Tibial artery (tissue), 4 donors: ENCODE measurements at places on chromosomes 7 and 10.

GRCh38 chr7:157041514-157042277 is 31.2 kb upstream of the MNX1 start:
- no peak for DNase-seq

GRCh38 chr7:52269669-52270068 is 765.8 kb upstream of the POM121L12 start:
- DNase-seq, result no peak

DNA sequence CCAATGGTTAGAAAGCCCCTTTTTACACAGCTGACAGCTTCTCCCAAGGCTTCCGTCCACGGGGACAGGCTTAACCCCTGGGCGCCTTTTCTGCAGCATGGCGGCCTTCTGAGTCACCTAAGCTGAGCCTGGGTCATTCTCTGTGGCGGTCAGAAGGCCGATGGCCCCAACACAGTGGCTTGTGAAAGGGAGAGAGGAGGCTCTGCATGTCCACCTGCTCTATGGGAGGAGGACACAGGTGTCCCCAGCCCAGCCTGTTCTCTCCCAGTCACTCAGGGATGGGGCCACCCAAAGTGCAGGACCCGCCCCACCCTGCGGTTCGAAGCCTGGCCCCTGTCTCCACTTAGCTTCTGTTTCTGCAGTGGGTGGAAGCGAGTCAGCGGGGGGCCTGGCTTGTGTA is 20.4 kb upstream of the TTYH3 start:
- DNase-seq, result no peak

DNA sequence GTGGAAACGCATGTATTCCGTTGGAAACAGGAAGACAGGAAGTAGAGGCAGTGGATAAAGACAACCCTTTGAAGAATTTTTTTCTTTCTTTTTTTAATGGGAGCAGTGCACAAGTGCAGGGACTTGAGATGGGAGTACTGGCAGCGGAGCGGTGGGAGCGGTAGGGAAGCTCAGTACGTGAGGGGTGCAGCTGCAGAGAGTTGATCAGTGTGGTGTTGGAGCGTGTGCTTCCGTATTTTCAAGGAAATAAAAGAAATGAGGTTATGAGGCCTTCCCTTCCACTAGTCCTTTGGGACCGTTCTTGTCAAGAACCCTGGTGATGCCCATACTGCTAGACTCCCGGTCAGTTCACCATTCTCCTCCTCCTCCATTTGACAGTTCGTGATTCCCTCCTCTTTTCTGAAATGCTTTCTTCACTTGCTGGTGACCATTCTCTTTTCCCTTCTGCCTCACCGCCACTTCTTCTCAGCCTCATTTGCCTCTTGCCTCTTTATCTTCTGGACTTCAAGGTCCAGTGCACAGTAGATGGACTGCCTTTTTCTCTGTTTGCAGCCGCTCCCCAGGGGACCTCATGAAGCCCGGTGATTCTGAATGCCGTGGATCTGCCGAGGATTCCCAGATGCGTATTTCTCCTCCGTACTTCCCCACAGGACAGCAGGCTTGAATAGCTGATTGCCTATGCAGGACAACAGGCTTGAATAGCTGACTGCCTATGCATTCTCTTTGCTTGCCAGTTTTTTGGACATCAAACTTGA is 39.1 kb upstream of the TMEM236 start:
- DNase-seq, result no peak

DNA sequence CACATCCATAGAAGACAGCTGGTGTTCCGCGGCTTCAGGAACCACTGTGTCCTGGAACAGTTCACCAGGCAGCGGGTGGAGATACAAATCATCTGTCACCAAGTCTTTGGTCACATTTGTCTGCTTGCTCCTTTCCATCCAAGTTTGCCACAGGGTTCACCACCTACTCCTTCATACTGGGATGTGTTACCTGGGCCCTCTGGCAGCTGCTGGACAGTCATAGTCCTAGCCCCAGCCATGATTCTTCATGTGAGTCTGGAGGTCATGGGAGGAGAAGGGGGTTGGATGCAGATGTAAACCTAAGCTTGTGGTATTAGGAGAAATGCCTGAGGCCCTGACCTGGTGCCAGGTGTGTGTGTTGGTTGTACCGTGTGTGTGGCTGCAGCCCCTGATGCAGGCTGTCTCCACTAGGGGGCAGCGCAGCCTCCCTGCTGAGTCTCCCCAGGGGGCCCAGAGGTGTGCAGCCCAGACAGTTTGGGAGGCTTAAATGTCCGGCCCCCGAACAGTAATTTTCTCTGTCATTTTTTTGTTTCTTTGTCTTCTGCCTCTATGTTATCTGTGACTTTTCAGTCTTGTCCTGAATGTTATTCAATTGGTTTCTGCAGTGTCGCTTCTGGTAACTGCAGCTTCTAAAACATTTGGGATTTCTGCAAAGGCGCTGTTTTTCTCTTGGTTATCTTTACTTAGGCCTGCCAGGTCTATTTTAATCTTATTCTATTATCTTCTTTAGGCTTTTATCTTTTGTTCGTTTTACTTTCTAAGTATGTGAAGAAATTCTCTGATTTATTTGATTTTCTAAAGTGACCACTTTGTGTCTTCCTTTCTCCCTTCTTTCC is 14.8 kb downstream of the NPS start:
- no peak for DNase-seq

GRCh38 chr7:55375237-55375636 is 10.1 kb downstream of the LANCL2 start:
- no peak for DNase-seq

GRCh38 chr7:34165927-34166550 is 260.7 kb downstream of the BMPER start:
- DNase-seq, result no peak

- DNase-seq, result no peak
Observed at GRCh38 chr7:76269895-76270294, 32.6 kb upstream of the HSPB1 start.

DNA sequence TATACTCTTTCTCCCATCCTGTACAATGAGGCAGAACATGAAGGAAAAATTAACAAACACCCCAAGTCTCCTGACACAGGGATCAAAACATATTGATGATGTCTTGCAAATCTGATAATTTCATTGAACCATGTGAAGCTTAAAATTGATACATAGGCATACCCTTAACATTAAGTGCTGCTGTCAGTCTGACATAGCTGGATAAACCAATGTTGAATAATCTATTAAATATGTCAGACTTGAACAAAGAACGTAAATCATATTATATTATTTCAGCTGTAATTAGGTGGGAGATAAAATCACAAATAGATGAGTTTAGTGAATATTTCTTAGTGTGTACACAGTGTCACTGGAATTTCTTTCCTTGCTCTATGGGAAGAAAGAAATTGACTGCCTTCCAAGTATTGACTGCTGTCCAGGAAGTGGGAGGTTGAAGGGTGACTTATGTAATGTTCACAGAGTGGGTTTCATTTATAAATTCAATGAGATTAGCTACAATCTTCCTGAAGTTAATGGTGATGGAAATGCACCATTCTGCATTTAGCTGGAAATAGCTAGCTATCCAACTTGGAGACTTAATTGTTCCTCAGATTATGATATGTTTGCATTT is 170.8 kb downstream of the AUTS2 start:
- no peak for DNase-seq

- DNase-seq, result no peak
Observed at GRCh38 chr10:101935431-101935830, 91.8 kb upstream of the KCNIP2 start.

DNA sequence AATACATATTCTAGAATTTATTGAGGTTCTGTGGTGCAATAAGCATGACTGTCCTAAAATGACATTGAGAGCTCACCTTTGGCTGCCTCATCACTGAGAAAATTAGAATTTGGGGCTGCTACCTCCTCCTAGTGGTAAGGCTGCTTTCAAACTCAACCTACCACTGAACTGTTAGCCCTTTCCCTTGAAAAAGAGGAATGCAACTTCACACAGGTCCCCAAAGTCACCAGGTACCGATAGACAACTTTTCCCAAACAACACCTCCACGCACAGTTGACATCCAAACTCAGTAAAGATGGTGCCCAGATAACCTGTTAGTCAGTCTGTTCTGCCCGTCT is 75.9 kb upstream of the SCIN start:
- no peak for DNase-seq

DNA sequence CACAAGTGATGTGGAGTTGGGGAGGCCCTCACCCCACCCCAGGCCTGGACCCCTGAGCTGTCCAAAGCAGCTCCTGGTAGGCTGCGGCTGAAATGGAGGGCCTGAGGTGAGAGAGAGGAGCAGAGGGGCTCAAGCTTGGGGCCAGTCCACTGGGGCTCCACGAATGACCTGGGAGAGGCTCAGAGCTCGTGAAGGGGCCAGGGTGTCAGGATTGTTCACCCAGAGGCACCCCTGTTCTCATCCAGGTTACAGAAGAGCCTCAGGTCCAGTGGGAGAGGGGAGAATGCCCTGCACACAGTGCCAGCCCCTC is 102.2 kb upstream of the RET start:
- peak; percentile 13 for DNase-seq

DNA sequence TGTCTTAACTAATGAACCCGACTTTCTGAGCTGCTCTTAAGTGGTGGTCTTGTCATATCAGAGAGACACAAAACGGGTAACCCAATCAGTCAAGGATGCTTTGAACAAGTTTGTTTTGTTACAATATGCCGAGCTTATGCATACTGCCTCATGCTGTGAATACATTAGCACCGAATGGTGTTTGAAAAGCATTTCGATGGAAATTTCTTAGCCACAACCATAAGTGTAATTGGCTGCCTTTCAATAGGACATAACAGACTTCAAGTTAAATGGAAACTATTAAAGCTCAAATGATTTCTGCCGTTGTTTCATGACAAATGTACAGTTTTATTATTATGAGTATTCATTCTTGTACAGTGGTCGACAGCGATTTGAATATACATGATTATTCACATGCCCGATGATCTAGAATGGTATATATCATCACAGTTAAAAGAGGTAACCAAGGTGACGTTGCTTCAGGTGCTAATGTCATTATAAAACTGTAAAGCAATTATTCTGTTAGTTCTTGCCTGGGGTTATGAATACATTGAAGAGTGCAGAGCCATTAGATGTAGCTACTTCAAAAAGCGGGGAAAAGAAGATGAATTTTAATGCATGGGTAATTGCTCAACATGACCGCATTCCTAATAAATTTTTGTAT is 118.8 kb downstream of the EBF3 start:
- DNase-seq, result no peak

GRCh38 chr7:68785036-68785435 is 813.2 kb upstream of the AUTS2 start:
- no peak for DNase-seq

DNA sequence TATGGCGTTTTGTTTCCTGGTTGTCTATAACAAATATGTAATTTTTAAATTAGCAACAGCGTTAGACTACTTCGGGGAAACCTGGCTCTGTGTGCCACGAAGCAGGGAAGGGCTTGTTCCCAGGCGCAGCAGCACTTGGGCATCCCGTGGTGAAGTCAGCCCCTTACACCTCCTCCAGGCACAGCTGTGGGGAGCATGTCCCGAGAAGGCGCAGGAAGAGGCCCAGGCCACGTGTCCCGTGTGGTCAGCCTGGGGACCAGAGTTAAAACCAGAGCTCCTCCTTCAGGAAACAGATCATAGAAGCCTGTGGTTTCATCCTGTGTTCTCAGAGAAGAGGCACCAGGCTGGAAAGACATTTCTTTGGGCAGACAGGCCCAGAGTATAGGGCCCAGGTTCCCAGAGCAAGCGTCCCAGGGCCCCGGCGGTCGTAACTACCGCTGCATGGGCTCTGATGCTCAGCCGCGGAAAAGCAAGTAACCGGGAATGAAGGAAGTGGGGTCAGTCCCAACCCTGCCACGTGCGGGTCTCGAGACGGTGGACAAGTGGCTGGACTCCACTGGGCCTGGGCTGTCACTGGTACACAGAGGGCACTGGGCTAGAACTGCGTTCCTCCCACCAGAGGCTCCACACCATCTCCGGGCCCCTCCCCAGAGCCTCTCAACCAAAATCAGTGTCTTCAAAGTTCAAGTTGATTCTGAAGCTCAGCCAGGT is 7.1 kb downstream of the NUDT1 start:
- DNase-seq, result peak; percentile 86

- DNase-seq, result peak; percentile 75
Observed at GRCh38 chr7:155738652-155739537, 73.4 kb downstream of the SHH start.

- no peak for DNase-seq
Observed at GRCh38 chr7:70093205-70093904, 495.1 kb downstream of the AUTS2 start.

GRCh38 chr10:61548364-61548763 is 95.2 kb upstream of the TMEM26 start:
- no peak for DNase-seq

GRCh38 chr7:100673302-100673941 is at the start of gene GNB2:
TSS of gene GNB2 (plus strand) at chr7:100673740. CDS start at chr7:100676266, 2,526 bp downstream.
- peak; percentile 100 for DNase-seq
